ENCODE measurements at places on chromosomes 5 and 9.

DNA sequence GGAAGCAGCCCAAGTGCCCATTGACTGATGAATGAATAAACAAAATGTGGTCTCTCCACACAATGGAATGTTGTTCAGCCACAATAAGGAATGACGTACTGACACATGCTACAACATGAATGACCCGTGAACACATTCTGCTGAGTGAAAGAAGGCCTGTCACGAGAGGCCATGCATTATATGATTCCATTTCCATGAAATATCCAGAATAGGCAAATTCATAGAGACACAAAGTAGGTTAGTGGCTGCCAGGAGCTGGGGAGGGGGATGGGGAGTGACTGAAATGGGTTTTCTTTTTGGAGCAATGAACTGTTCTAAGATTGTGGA, 41.4 kb downstream of the BICD2 start:
- no peak for DNase-seq

GRCh38 chr9:71737455-71737854, 30.9 kb downstream of the CEMIP2 start:
- no peak for DNase-seq

- no peak for DNase-seq
These were observed 592.6 kb upstream of the CDH6 start for GRCh38 chr5:30600892-30601291.

DNA sequence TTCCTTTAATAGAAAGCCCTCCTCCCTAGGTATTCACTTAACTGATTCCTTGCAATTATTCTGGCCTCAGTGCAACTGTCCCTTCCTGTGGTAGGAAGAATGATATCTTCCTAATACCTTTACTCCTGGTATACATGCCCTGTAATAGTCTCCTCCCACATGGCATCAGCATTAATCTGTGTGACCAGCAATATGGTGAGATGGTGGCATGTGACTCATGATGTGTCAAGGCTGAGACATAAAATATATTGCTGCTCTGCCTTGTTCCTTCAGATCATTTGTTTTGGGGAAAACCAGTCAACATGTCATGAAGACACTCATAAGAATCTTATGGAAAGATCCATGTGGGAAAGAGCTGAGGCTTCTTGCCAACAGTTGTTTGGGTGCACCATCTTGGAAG, 149.1 kb upstream of the TRPM3 start:
- no peak for DNase-seq

- DNase-seq, result no peak
These were observed 5.9 kb downstream of the LHFPL2 start for GRCh38 chr5:78642701-78643100.

GRCh38 chr5:72351376-72351775, 31.2 kb downstream of the PTCD2 start:
- DNase-seq, result no peak

DNA sequence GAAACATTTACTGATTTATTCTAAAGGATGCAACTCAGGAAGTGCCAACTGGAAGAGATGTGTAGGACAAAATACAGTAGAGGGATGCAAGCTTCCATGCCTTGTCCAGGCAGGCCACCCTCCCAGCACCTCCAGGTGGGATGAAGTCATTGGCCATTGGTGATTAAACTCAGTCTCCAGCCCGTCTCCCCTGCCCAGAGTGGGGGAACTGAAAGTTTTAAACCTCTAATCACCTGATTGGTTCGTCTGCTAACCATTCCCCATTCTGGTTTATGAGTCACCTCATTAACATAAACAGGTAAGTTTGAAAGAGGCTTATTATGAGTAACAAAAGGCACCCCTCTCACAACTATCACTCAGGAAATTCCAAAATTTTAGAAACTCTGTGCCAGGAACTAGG, 8.1 kb downstream of the TNFAIP8 start:
- no peak for DNase-seq

DNA sequence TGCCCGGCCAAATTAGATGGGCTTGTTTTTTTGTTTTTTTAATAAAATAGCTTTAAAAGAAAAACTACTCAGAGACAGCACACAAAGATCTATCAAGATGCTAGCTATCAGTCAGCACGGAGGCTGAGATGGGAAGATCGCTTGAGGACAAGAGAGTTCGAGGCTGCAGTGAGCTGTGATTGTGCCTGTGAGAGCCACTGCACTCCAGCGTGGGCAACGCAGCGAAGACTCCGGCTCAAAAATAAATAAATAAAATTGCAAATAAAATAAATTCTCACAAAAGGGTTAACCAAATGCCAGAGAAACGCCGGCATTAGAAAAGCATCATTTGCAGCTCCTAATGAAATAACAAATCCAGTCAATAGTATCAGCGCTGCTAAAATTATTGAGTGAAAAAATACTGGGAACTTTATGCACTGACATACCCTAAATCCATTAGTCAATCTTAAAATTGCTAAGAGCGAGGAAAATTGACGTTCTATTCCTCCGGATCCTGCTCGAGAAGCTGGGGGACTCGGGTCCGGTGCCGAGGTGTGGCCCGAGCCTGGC, 681 bp downstream of the CPLANE1 start:
- no peak for DNase-seq

GRCh38 chr5:132203464-132203818, 24.2 kb downstream of the P4HA2 start:
- DNase-seq, result no peak

GRCh38 chr9:136762915-136763648, 1.2 kb downstream of the LCN15 start:
- DNase-seq, result no peak

- no peak for DNase-seq
These were observed 721 bp upstream of the MAML1 start for GRCh38 chr5:179731791-179732411.

DNA sequence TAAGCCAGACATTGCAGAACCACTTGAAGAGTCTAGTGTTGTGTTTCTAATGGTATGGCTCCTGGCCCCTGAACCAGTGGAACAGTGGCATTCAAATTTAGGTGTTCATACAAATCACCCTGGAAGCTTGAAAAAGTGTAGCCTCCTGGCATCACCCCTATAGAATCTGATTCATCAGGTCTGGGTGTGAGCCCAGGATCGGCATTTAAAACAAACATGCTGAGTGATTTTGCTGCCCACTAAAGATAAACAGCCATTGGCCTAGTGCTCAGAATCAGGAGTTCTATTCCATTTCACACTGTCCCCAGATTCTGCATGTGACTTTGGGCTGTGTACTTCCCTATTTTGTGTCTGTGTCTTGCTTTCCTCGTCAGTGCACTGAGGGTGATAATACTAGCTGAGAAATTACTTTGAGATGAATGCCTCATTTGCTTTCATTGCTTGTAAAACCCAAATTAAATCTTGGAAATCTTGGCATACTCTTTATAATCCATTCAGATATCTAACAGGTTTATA, 241.5 kb upstream of the CLINT1 start:
- DNase-seq, result no peak

GRCh38 chr5:38534156-38534453, 22.3 kb downstream of the LIFR start:
- no peak for DNase-seq

DNA sequence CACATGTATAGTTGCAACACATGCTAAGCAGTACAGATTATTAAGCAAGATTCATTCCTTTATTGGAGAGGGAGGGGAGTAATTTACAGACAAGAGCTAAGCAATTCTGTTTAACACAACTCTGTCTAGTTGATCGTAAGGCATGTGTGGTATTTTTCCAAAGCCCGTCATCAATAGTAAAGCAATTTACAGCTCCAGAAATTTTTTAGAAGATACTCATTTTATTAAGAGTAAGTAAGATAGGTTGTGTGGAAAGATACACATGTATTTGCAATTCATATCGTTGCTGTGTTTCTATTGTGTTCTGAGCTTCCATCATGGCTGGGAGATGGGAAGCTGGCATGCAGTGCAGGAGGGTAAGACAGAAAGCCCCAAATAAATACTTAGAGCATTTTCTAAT, 289.2 kb upstream of the TMEM161B start:
- DNase-seq, result no peak

All from NK-92 treated with Interleukin-12 subunit alpha and Interleukin-12 subunit beta, amount 100 ng/mL, for 24 hours (cell line).